Fibroblast of skin of right quadriceps (primary cell): ENCODE measurements at places on chromosomes 1 and 21.

GRCh38 chr21:41765973-41766882 is 624 bp downstream of the RIPK4 start:
- DNase-seq = no peak

DNA sequence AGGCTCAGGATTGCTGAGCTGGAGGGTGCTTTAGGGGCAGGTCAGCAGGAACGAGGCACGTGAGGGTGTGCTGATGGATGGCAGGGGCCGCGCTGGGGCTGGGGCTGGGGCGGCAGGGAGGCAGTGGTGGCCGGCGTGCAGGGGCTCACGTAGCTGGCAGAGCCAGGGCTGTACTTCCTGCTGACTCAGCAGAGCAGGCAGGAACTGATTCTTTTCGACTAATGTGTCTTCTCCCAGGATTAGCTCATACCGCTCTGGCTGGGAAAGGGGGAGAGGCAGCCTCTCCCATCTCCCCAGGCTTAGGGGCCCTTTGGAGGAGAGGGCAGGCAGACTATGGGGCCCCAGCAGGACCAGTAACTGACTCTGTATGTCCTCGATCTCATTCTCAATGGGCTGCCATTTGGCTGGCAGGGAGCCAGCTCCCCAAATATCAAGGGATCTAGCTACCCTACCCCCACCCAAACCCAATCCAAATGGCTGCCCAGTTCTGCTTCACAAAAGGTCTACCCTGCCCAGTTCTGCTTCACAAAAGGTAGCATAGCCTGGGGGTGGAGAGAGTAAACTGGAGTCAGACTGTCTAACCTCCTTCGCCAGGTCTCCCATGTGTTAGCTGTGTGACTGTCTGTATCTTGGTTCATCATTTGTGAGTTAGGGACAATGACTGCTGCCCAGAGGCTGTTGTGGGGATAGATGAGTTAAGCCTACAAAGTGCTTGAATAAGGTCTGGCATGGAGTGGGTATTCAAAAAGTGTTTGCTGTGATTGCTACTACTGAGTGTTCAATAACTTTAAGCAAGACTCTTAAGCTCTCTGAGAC is 100.1 kb upstream of the SLC2A1 start:
- DNase-seq = peak; percentile 84

GRCh38 chr21:41086569-41086968 is 81.4 kb upstream of the BACE2 start:
- no peak for DNase-seq

DNA sequence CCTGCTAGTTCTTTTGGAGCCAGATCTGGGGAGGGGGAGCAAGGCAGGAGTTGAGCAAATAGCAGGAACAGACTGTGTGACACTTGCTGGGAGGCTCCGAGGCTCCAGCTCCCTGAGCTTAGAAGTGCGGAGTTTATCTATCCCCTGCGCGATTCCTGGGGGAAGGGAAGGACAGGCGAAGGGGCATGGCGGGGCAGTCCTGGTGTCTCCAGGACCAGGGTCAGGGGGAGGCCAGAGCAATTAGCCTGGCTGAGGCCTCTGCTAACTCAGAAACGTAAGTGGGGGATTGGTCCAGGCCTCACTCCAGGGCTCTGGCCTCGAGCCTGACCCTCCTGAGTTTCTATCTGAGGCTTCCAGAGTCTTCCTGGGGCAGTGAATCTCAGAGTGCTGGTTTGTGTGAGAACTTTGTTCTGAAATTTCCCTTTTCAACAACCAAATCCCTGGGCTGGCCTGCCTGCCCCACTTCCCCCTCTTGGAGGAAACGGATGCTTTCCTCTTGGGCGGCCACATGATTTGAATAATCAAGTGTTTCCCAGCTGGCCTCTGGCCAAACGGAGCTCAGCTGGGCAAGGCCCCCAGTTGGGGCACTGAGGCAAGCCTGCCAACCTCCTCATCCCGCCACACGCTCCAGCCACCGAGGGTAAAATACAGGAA is 15.6 kb downstream of the ALPL start:
- DNase-seq = no peak

GRCh38 chr1:230537456-230537855 is 104.8 kb upstream of the COG2 start:
- DNase-seq = no peak

GRCh38 chr1:43206600-43207228 is 34.6 kb downstream of the CFAP57 start:
- DNase-seq = peak; percentile 98

GRCh38 chr1:18253093-18253492 is 145.5 kb downstream of the IGSF21 start:
- no peak for DNase-seq

GRCh38 chr1:63679076-63679475 is 85.9 kb downstream of the PGM1 start:
- peak; percentile 41 for DNase-seq

DNA sequence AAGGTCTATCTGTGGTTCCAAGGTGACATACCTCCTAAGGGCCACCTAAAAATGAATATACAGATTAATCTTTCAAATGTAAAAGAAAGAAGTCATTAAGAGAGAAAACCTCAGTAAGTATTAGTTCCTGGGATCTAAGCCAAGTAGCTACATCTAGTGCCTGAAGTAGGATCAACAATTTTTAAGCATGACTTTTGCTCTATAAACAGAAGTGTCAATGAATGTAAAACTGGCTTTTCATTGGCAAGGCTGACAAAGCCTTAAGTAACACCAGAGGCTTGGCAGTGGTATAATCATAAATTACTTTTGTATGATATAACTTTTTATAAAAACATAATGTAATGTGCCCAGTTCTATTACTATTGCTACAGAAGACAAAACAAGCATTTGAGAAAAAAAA is 12.2 kb upstream of the ACADM start:
- DNase-seq = no peak

DNA sequence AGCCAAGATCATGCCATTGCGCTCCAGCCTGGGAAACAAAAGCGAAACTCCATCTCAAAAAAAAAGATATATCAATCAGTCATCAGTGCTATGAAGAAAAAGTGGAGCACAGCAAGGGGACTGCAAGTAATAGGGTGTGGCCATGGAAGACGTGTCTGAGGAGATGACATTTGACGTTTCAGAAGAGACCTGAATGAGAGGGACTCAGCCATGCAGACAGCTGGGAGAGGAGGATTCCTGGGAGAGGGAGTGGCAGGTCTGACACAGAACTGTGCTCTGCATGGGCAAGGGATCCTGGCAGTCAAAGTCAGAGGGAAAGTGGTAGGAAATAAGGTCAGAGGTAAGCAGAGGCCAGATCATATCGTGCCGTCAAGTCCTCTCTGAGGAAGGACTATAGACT is 3.3 kb downstream of the LAX1 start:
- no peak for DNase-seq

GRCh38 chr1:21763236-21763635 is 19.7 kb downstream of the USP48 start:
- DNase-seq = no peak

- DNase-seq = no peak
These were observed 575.6 kb downstream of the SMYD3 start for GRCh38 chr1:245931450-245931849.

GRCh38 chr21:39094847-39095579 is 88.2 kb downstream of the PSMG1 start:
- peak; percentile 91 for DNase-seq

DNA sequence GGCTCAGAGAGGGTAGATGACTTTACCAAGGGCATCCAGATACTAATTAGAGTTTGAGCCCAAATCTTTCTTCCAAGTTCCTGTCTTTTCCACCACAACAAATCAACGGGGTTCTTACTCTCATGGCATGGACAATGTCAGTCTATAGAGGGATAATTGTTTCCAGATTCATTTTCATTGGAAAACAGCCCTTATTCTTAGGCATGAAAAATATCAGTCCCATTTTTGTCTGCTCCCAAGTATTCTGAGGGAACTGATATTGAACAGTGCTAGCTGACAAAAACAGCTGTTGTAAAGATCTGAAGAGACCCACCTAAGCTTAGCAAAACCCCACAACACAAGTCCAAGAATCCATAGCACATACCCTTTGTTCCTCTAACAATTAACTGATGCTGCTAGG is 349.1 kb upstream of the BEND5 start:
- no peak for DNase-seq

DNA sequence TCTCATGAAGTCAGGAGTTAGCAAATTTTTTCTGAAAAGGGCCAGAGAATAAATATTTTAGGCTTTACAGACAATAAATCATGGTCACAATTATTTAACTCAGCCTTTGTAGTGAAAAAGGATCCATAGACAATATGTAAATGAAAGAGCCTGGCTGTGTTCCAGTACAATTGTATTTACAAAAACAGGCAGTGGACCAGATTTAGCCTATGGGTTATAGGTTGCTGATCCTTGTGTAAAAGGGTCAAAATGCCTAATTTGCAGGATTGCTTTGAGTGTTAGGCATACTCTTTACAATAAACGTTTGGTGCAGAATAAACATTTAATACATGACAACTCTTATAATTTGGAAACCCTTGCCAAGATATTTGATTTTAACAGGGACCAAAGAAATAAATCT is 6.5 kb downstream of the SLAMF7 start:
- no peak for DNase-seq

GRCh38 chr1:226825037-226825745 is 45.2 kb upstream of the PSEN2 start:
- no peak for DNase-seq

GRCh38 chr21:38300141-38300578 is 43.4 kb downstream of the KCNJ15 start:
- DNase-seq = no peak

GRCh38 chr1:168767894-168768584 is 39.0 kb upstream of the DPT start:
- peak; percentile 50 for DNase-seq

DNA sequence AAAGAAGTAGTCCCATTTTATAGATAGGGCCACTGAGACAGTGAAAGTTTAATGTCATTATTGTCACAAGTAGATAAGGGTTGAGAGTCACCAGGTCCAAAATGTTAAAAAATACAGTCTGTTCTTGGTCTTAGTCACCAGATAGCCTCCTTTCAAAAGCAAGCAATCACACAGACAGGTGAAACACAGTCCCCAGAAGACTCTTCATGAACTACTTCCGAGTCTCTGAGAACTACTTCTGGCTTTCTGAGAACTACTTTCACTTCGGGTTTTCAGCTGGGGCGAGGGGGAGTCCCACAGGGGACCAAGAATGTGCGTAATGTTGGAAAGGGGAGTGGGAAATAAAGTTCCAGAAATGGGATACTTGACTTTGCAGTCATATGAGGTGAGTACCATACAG is 143.2 kb downstream of the HHIPL2 start:
- DNase-seq = no peak
